ENCODE measurements at places on chromosomes 4 and X.

DNA sequence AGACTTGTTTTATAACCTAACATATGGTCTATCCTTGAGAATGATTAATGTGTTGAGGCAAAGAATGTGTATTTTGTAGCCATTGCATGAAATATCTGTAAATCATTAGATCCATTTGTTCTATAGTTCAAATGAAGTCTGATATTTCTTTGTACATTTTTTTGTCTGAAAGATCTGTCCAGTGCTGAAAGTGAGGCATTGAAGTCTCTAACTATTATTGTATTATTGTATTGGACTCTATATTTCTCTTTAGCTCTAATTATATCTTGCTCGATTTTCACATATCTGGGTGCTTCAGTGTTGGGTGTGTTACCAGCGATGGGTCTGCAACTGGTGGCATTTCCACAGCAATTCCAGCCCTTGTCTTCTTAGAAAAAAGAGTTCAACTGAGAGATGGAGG is 76.0 kb downstream of the PBDC1 start:
- DNase-seq: no peak

- DNase-seq: no peak
Measured at GRCh38 chr4:8410641-8411271, 29.8 kb downstream of the ACOX3 start.

GRCh38 chrX:21958916-21959315 is 18.4 kb downstream of the SMS start:
- DNase-seq: no peak

- DNase-seq: no peak
Measured at GRCh38 chr4:182137343-182137742, 105.9 kb upstream of the TENM3 start.

DNA sequence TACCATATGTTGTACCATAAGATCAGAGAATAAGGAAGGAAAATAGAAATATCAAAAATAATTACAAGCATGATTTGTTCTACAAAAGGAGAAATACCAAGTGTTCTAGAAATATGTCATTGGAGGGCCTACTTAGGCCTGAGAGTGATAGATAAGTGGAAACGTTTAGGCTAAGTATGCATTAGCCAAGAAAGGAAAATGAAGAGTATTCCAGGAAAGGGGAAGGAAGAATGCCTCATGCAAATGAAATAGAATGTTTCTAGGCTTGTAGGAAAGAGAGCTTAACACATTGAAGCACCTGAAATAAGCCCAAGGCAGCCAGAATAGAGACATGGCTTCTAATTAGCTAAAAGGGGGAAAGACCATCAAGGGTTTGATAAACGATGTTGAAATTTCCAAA is 595.7 kb upstream of the ATOH1 start:
- no peak for DNase-seq

- no peak for DNase-seq
Measured at GRCh38 chrX:18971506-18971905, 12.4 kb downstream of the PHKA2 start.

- DNase-seq: no peak
Measured at GRCh38 chr4:94463771-94464170, 12.0 kb downstream of the PDLIM5 start.

DNA sequence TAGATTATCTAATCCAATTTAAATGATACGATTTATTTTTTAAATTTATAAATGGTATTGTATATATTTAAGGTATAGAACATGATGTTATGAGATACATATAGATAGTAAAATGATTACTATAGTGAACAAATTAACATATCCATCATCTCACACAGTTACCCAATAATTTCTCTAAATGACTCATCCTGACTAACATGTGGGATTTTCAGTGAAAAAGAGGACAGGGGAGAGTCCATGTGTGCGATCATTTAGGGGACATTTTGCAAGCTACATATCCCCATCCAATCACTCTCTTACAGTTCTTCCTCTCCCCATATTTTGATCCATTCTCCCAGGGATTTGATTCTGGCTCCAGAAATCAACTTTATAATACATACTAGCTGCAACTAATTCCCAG is 88.2 kb downstream of the ABCB7 start:
- no peak for DNase-seq

GRCh38 chrX:138777230-138777629 is 65.7 kb upstream of the FGF13 start:
- no peak for DNase-seq

DNA sequence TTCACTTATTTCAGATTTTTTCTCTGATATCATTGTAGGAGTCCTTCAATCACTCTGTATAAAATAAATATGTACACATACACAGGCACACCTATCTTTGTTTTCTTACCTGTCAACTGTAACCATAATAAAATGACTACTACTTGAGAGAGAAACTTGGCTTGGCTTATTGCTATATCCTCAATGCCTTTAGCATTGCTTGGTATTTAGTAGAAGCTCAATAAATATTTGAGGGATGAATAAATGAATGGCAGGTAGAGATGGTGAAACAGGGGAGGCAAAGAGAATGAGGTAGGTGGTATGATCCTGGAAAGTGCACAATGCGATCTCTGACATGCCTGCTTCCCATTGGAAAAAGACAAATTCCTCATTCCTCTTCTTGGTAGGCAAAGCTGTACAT is 21.8 kb upstream of the CXCL6 start:
- DNase-seq: no peak

GRCh38 chr4:35963974-35964515 is 280.3 kb downstream of the ARAP2 start:
- no peak for DNase-seq

DNA sequence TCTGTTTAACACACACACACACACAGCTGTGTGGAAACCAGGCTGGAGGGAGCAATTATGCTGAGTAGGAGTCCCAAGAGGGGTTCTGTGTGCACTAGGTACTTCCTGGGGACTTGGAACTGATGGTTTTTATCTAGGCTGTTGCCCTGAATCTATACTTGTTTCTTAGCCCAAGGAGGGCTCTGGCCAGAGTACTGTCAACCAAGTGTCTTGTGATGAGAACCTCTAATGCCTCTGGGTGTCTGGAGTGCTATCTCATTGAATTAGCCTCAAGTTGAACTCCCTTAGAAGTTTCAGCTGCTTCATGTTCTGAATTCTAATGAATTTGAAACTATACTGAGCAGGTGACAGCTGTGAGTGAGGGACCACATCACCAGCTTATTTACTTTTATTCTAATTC is 16.6 kb downstream of the ARHGAP24 start:
- DNase-seq: no peak

DNA sequence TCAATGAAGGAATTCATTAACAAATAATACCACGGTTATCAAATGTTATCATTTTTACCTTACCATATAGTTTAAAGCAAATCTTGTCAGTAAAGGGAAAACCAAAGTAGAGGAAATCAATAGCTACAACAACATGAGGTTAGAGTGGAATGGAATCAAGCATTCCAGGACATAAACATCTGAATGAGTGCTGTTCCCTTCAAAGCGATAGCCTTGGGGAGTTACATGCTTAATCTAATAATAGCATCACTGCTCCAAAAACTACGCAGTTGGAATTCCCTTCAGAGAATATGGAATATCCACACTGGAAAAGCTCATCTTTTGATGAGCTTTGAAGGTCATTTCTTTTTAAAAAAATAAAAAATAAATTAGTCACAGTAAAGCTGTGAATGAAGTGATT is 31.2 kb downstream of the PDE5A start:
- DNase-seq: no peak

- no peak for DNase-seq
Measured at GRCh38 chr4:185020863-185021761, 2.8 kb downstream of the HELT start.

- no peak for DNase-seq
Measured at GRCh38 chrX:11341274-11342201, 48.3 kb downstream of the AMELX start.

- DNase-seq: no peak
Measured at GRCh38 chr4:114677346-114677979, 78.9 kb downstream of the UGT8 start.

GRCh38 chr4:156998500-156999174 is 27.0 kb upstream of the PDGFC start:
- DNase-seq: no peak

DNA sequence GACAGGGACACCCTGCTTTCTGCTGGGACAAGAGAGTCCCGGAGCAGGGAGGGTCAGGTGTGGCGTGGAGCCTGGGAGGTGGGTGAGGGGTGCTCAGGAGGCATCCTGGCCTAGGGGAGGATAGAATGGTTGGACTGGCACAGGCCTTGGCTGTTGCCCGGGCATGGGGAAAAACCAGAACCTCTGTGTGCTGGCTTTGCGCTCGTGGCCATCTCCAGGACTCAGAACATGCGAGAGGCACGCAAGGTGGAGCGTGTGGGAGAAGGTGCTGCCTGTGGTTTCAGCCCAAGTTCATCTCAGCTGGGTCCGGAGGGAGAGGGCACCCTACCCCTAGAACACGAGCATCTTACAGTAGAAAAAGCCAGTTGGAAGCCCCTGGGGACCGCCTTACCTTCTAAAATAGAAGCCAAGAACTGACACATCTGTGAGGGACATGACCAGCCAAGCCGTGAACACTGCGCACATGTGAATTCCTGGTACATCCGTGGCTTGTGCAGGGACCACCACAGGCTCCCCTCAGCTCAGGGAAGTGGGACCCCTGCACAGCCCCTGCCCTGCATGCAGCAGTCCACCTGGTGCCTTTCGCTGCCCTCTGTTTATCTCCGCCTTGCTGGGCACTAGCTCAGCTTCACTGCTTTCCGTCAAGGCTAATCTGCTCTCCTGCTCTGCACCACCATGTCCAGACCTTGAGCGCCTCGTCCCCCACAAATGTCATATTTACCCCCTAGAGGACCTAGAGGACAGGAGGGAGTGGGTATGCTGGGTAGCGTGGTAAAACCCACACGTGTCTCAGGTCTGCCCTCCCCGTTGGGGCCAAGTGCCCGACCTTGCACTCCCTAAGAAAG is 13.5 kb downstream of the MSANTD1 start:
- DNase-seq: no peak

DNA sequence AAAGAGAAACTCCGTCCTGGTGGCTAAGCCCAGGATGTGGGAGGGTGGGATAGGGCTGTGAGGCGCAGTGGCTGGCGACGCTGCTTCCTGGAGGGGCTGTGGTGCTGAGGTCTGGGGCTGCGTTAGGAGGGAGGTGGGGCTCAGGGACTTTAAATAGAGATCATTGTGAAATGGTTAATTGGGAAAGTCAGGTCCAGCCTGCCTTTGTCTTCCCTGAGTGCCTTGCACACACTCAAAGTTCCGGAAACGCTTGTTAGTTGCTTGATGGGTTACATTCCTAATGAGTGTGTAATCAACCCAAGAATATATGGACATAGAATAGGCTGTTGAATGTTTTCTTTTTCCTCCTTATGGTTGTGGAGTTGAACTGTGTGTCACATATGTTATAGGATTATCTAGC is 55.7 kb upstream of the CLDN34 start:
- no peak for DNase-seq

DNA sequence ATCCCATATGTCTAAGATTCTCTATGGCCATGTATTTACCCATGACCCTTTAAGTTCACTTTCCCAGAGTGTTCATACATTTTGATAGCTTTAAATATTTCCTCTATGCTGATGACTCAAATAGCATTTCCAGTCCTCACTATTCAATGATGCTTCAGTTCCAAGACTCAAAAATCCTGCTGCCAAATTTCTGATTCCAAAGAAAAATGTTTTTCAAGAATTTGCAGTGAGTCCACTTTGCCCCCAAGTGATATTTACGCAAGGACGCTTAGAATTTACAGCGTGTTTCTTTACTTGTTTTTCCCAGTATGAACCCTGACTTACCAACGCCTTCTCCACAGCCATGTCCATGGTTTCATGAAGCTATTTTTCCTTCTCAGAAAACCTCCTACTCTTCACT is 127.9 kb upstream of the PCDH18 start:
- no peak for DNase-seq

DNA sequence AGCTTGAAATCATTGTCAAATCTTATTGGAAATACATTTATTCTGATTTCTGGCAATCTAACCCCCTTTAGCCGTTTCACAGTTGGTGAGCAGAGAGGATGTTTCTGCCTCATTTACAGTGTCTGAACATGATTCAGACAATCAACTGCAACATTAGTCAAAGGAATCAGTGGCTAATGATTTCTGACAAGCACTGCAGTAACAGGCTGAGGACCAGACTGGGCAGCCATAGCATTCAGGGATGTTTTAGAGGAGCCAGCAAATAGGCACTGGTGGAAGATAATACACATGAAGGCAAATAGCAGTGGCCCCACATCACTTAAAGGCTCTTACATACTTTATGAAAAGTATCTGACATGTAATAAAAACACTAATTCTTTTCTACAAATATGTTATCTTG is 102.8 kb downstream of the TTC29 start:
- DNase-seq: no peak

- DNase-seq: no peak
Measured at GRCh38 chrX:115344885-115345614, 55.5 kb downstream of the LUZP4 start.

GRCh38 chr4:180823108-180823507 is 1420.1 kb upstream of the TENM3 start:
- no peak for DNase-seq

GRCh38 chrX:39629001-39629400 is 468.8 kb downstream of the BCOR start:
- DNase-seq: no peak

DNA sequence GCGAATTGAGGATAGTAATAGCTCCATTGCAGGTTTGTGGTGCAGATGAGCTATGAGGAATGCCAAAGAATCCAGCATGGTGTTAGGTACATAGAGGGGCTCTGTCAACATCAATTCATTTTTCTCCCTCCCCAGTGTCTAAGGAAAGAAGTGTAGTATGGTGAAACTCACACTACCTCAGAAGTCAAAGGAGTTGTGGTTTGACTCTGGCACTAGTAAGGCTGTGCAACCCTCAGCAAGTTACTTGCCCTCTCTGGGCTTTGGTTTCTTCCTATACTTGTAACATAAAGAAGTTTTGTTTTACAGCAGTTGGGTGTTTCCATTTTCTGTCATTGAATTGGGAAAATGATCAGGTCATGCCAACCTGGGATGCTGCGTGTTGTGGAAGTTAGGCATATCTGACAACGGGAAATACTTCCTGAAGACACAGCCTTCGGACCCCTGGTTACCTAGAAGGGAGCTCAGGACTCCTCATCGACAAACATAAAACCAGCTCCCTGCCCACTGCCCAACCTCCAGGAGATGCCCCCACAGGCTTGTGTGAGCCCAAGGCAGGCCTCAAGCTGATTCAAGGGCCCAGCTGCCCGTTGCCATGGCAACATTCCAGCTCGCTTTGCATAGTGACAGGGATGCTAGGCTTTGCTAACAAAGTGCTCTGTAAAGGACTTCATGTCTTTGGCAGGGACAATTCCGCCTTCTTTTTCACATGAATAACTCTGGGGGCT is 71.4 kb downstream of the RTL5 start:
- no peak for DNase-seq

- no peak for DNase-seq
Measured at GRCh38 chrX:31307952-31308351, 236.1 kb upstream of the FTHL17 start.

- DNase-seq: no peak
Measured at GRCh38 chr4:159401791-159402380, 299.0 kb downstream of the RAPGEF2 start.

DNA sequence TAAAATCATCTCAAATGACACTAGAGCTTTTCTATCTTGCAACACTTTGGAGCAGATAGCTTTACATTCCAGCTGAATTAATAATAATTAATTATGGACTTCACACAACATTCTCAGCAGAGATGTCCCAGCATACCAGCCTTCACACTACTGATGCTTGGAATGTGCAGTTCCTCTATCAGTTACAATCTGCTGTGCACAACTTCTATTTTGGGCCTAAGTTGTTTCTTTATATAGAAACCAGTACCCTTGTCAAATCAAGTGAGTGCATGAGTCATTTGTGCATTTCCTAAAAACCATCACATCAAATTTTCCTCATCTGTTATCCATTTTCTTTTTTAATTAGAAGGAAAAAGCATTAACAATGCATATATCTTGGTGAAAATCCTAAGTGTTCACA is 8.8 kb upstream of the RASL11B start:
- DNase-seq: no peak
